ENCODE measurements at places on chromosomes 11 and 22.

- DNase-seq, result no peak
These were observed 676.7 kb upstream of the ARHGAP42 start for GRCh38 chr11:100010393-100010792.

DNA sequence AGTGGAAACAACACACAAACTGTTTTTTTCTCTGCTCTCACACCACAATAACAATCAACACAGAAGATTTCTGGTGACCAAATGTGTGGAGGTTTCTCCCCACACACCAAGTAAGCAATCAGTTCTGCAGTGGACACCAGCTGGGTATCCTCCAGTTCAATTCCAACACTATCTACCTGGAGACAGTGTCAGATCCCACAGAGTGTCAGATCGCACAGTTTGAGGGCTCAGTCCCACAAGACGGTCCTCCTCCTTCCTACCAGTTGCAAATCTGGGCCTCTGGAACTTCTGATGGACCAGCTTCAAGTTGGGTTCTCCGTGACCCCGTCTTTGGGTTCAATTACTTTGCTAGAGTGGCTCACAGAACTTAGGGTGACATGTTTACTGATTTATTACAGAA is 9.0 kb downstream of the SWAP70 start:
- no peak for DNase-seq

DNA sequence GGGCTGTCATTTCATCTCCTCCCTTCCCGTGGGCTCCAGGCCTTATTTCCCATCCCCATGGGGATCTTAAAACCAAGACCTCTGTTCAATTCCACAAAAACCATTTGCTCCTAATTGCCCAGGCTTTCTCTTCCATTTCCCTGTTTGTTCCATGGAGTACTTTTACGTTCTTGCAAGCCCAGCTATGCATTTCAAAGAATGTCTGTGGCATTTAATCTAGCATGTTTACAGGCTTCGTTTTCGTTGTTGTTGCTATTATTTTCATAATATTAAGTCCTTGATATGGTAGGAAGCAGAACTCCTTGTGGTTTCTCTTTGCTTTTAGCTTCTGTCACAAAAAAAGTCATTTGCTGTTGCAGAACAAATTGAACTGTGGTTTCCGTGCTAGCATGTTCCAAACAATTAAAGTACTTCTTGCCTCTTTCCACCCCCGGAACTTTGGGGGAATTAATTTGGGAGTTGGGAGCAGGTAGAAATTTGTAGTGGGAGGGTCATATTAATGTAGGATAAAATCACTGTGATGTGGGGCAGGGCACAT is 68.1 kb upstream of the SLC22A12 start:
- no peak for DNase-seq

GRCh38 chr11:73866095-73866579 is 10.5 kb downstream of the COA4 start:
- no peak for DNase-seq

- no peak for DNase-seq
These were observed 169.6 kb downstream of the MAML2 start for GRCh38 chr11:96173422-96173821.

GRCh38 chr11:2869134-2869526 is 16.4 kb downstream of the CDKN1C start:
- no peak for DNase-seq

DNA sequence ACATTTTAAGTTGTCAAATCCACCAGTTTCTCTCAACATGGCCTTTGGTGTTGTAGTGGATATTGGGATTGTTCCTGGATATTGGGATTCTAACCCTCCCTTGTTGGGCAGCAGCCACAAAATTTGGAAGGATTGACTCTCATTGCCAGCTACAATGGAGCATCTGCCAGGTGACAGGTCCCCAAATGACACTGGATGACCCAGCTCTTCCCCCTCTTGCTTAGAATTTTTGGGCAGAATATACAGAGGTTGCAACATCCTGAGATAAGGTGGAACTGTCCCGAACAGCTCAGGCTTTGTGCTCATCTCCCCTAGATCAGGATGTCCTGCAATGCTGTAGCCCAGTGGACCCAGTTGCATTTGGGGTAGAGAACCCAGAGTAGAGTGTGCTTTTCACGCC is 5.3 kb upstream of the TBC1D22A start:
- no peak for DNase-seq

DNA sequence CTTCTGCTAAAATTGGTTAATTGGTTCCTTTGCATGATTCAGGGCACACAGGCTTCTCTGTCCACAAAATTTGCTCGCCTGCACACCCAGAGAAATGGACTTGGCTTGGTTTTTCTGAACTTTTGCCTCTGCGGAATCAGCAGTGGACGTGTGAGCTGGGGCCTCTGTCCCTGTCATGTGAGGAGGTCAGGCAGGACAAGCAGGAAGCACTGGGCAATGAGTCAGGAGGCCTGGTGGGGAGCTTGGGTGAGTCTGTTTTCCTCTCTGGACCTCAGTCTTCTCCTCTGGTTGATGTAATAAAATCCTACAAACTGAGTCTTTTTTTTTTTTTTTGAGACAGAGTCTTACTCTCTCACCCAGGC is 10.4 kb upstream of the CELSR1 start:
- no peak for DNase-seq

- no peak for DNase-seq
These were observed 73.7 kb downstream of the DGCR2 start for GRCh38 chr22:19048531-19048930.

DNA sequence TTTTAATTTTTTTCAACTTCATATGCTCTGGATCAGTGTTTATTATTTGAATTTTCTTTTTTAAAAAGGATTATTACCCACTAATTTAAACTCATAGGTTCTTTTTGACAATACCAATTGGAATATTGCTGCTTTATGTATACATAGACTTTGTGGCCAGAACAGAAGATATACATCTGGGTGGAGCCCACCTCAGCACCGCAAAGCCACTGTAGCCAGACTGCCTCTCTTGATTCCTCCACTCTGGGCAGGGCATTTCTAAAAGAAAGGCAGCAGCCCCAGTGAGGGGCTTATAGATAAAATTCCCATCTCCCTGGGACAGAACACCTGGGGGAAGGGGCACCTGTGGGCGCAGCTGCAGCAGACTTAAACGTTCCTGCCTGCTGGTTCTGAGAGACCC is 10.6 kb upstream of the C11orf58 start:
- no peak for DNase-seq

DNA sequence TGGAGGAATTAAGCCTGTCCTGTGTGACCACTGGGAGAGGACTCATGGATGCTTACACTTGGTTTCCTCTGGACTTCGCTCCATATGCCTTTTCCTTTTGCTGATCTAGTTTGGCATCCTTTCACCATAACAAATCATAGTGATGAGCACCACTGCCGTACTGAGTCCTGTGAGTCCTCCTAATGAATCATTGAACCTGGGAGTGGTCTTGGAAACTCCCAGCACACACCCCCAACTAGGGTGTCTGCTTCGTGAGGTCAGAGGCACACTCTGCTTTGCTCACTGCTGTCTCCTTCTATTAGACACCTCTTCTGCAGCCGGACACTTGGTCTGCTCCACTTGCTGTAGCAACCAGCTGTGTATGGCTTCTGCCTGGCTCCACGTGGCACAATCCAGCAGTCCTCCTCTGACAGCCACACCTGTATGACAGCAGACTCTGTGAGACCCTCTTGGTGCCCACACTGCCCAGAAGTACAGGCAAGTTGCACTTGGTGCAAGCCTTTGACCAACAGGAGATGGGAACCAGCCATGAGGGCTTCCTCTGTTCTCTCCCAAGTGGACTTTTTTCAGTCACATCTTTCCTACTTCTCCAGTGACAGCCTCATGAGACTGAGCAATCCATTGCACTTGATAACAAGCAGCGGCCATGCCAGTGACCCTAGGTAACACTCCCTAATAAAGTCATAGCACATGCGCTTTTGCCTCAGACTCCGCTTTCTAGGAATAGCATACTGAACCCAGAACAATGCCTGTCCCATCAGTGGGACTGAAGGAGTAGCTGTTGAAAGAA is 65.0 kb upstream of the HMGXB4 start:
- DNase-seq, result no peak

DNA sequence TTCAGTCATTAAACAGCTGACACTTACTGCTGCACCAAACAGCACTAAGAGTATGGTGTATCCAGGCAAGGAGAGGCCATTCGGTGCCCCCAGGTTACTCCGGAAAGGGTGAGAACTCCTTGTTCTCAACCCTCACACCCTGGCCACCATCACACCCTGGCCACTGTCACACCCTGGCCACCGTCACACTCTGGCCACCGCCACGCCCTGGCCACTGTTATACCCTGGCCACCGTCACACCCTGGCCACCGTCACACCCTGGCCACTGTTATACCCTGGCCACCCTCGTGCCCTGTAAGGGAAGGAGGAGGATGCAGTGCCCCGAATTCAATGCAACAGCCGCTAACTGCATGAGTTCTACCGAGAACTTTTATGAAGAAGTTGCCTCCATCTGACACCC is 644.4 kb downstream of the TBC1D22A start:
- no peak for DNase-seq

GRCh38 chr22:20211409-20211996 is 56.6 kb downstream of the RTN4R start:
- no peak for DNase-seq

DNA sequence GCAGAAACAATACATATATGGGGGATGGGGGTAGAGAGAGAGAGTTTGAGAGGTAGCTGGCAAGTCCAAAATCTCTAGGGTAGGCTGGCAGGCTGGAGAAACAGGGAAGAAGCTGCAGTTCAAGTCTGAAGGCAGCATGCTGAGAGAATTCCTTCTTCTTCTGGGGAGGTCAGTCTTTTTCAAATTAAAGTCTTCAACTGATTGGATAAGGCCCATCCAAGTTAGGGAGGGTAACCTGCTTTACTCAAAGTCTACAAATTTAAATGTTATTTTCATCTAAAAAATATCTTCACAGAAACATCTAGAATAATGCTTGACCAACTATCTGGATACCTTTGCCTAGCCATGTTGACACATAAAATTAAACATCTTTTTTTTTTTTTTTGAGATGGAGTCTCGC is 2.9 kb upstream of the TREH start:
- no peak for DNase-seq

DNA sequence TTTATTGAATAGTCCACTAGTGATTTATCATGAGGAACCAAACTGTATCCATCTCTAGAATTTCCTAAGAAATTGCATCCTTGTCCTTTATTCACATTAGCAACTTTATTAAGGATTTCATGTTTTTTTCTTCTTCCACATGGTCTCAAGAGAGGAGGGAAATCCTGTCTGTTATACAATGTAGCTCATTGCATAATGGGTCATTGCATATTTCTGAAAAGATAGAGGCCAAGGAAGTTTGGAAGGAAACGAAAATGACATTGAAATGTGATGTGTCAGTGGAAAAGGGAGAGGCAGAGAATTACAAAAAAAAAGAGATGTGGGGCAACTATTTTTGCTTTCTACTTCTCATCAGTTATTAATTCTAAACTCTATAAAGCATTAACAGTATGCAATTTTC is 353.1 kb downstream of the METTL15 start:
- no peak for DNase-seq

GRCh38 chr22:22593964-22594656 is 35.0 kb upstream of the PRAME start:
- peak; percentile 21 for DNase-seq

DNA sequence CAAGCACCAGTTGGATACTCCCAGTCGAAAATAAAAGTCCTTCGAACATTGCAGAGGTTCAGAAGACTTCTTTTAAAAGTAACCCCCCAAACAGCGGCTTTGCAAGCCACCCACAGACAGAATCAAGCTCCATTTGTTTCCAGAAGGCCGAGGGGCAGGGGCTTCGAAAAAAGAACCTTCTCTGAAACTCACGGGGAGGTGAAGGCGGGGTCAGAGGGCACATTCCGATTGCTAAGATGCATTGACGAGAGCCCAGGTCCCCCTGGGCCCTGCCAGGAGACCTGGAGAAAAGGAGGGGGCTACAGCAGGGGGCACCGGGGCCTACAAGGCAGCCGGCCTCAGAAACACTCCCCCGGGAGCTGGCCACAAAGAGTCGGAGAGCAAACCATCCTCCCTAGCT is 306.8 kb downstream of the MN1 start:
- no peak for DNase-seq

DNA sequence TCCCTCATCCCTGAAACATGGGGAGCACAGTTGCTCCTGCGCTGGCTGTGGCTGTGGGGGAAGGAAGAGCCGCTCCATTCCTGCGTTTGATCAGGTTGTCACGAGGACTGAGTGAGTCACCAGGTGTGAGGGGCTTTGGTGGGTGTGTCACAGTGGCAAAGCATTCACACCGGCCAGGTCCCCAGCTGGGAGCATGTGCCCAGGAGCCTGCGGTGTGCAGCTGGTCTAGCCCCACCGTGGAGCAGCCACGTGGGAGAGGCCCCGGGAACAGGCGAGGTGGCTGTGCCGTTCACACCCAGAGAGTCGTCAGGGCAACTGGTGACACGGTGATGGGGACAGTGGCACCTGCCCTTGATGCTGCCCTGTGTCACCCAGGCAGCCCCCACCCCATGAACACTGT is 47.6 kb upstream of the PPARA start:
- no peak for DNase-seq

DNA sequence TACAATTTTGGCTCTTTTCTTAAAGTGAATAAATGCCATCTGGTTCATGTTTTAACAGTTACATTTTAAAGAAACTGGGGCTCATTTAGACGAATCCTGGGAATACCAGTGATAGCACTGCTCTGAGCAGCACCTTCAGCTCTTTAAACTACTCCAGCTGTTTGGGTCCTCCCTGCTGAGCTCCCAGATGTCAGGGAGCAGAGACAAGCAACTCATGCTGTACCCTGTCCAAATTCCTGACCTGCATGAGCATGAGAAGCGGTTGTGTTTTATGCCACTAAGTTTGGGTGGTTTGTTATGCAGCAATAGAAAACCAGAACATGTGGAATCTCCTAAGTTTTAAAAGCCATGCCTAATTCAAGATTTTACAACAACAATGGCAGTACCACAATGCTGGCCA is 90.0 kb downstream of the FDX1 start:
- DNase-seq, result no peak

- no peak for DNase-seq
These were observed 308.3 kb downstream of the RAB38 start for GRCh38 chr11:87866951-87867350.

GRCh38 chr11:125371431-125371935 is 124.6 kb downstream of the FEZ1 start:
- DNase-seq, result peak; percentile 41

DNA sequence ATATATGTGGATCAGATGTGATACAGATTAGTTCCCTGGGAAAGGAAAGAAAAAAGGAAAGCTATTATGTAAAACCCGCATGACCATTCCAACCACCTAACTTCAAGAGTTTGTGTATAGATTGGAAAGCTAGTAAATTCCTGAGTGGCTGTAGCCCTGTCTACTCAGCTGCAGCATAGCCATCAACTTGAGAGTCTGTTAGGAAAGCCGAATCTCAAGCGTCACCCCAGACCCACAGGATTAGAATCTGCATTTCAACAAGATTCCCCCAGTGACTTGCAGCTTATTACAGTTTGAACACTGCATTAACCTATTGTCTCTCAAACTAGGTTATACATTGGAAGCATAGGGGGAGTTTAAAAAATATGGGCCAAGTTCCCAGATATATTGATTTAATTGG is 921.7 kb downstream of the LRRC4C start:
- DNase-seq, result no peak

- peak; percentile 16 for DNase-seq
These were observed 126.4 kb upstream of the C11orf58 start for GRCh38 chr11:16611926-16612565.
